ENCODE measurements at places on chromosomes 7 and 10.

GRCh38 chr10:12500381-12501303 is 151.3 kb downstream of the CAMK1D start:
- no peak for DNase-seq

- DNase-seq: no peak
These were observed 13.4 kb upstream of the WDFY4 start for GRCh38 chr10:48670978-48671913.

DNA sequence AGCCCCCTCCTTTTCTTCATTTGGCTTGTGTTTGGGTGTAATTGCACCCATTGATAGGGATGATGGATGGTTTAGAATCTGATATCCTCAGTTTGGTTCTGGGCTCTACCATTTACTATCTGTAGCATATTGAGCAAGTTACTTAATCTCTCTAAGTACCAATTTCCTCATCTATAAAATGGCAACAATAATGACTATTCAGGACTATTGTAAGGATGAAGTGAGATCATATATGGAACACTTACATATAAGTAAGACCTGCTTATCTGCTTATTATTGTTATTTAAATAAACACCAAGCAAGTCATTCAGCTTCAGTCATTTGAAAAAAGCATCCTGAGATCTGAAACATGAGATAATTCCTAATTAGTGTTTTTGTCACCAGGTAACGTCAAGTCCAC is 127.0 kb downstream of the SEC23IP start:
- DNase-seq: no peak

GRCh38 chr10:79260811-79261740 is 86.2 kb upstream of the PPIF start:
- DNase-seq: no peak

GRCh38 chr7:25852939-25853271 is 299.1 kb upstream of the NFE2L3 start:
- DNase-seq: no peak

DNA sequence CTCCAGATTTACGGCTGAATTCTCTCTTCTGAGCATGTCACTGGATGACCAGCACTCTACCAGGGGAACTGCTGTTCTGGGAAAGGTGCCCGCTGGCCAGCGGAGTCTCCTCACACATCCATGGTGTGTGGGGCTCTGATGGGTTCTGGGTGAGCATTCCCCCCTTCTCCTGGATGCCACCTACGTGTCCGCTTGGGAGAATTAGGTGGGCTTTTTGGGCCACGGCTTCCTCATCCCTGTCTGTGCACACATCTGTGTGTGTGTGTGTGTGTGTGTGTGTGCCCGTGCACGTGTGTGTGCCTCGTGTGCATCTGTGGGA is 163.0 kb downstream of the DNAJB6 start:
- no peak for DNase-seq

- no peak for DNase-seq
These were observed 38.4 kb upstream of the CDH23 start for GRCh38 chr10:71358277-71358676.

GRCh38 chr7:25877802-25878789 is 273.9 kb upstream of the NFE2L3 start:
- no peak for DNase-seq

- no peak for DNase-seq
These were observed 448.2 kb downstream of the SEMA3D start for GRCh38 chr7:84738583-84739150.

DNA sequence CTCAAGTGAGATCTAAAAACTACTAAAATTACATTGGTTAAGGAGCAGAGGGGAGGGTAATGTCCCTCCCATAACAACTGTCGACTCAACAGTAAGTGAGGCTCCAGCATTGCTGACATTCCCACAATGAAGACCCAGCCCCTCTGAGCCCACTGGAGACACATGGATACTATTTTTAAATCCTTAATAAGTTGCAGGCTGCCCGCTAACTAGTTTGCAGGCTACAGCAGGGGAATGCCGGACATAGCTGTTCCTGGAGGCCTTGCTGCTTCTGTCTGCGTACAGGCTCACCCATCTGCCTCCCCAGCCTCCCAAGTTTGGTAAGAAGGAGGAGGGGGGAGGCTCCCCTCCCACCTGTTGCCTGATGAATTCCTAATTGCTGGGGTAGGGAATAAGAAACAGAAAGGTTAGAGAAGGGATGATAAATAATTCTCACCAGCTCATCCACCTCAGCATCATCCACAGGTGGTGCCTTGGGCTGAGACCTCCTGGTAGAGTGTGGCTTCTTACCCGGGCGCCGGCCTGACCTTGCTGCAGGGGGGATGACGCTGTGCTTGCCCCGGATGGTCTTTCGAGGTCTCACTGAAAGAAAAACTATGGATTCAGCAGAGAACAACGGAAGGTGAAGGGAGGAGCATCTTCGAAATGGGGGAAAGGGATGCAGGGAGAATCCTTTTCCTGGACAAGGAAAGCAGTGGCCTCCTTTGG is 10.1 kb downstream of the FZD9 start:
- DNase-seq: no peak

GRCh38 chr10:4331150-4331549 is 494.9 kb upstream of the AKR1E2 start:
- no peak for DNase-seq

DNA sequence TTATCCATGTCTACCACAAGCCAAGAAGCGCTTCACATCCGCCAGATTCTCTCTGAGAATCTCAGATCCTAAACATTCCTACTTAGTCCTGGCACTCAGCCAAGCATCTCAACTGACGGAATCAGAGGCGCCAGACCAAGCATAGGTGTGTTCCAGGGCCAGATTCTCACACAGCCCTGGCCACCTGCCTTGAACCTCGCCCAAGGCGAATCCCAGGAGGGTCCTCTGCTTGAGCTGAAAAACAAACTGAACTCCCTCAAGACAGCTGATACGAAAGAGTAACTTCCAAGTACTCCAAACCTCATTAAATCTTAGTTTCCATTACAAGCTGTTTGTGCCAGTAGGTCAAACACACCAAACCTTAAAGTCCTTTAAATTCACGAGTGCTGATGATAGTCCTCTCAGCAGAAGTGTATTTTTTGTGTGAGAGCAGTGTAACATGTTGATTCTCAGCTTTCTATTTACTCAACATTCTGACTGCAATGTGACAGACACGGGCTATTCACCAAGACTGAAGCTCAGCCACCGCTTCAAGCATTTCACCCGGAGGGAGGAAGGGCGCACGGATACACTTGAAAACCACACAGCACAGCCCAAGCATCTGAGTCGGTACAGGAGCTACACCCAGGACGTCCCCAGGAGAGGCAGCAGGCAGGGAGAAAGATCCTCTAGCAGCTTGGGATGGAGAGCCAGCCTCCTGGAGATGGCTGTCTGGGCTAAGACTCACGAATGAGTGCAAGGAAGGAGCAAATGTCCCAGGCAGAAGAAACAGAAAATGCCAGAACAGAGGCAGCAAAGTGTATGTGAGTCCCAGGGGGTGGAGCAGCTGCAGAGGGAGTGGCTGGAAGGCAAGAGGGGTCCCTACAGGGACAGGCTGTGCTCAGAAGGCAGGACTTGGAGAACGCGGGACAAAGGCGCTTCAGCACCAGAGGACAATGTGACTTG is 6.0 kb downstream of the PARD3 start:
- DNase-seq: no peak

DNA sequence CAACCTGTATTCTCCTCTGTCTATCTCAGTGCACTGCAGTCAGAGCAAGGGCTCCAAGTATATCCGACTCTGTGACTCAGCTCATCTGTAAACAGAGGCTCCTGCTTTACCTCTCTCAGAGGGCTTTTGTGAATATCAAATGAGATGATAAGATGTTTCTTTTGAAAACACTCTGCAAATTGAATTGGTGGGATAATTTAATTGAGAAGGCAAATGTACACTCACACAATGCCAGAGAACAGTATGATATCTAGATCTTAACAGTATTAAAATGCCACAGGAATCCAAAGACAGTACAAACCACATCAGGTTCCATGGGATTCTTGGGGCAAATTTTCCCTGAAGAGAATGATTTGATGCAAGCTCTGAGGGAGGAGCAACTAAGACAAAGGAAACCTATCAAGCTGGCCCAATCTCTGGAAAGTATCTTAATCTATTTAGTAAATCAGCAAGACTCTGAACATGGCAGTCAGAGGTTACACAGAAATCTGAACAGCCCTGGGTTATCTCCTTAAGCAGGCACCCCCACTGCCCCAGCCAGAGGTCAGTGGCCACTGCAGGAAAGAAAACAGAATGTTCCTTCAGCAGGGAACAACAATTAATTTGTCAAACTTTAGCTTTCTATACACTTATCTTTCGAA is 45.9 kb downstream of the DOCK4 start:
- no peak for DNase-seq

DNA sequence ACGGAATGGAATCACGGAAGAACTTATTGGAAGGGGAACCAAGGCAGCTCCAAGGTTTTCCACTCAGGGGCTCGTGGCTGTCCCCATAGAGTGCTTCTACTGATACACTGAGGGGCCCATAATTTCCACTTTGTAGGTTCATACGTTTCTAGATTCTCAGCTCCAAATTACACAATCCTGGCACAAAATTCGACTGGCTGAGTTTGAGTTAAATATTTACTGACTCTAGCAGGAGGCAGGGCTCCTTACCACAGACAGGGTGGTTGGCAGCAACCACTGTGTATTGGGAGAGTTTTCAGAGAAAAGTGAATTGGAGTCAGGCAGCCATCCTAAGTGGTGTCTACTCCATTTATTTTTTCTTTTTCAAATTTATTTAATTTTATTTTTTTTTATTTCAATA is 55.4 kb upstream of the SEC61G start:
- DNase-seq: no peak

GRCh38 chr10:30228417-30229036 is 120.6 kb downstream of the MTPAP start:
- no peak for DNase-seq

DNA sequence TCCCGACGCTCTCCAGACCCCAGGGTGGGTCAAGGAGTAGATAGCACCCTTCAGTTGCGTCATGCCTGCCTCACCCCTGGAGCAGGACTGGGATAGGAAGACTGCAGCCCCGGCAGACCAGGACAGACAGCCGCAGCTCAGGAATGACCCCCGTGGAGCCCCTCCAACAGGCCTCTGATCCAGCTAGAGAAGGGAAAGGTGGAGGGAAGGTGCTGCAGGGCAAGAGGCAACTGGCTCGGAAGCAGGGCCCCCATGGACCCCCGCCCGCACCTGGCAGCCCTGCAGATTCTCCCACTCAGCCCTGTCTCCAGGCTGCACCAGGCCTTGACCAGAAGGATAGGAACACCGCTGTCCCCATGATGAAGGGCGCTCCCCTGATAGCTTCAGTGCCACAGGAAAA is 7.7 kb downstream of the KCNH2 start:
- DNase-seq: no peak

- no peak for DNase-seq
These were observed 27.3 kb upstream of the MRC1 start for GRCh38 chr10:17781856-17782255.

DNA sequence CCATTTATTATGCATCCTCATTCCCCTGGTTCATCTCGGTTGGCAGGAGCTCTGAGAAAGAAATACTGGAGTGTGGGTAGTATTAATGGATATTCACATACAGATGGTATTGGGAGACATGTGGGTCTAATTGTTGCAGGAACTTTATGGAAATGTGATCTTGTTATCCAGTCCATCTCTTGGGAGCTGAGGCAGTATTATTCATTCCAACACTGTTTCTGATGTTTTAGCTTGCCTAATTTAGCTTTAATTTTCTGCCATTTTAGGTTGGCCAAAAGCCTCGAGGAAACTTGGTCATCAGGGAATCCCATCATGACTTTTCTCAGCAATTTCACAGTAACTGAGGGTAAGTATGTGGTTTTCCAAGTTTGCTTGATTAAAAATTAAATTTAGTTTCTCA is 125.7 kb downstream of the ABCA13 start:
- DNase-seq: no peak

- DNase-seq: peak; percentile 85
These were observed at the start of gene BRAF for GRCh38 chr7:140924821-140925421. Gene BRAF, minus strand, starts transcription at chr7:140924929. Its CDS starts 226 bp downstream, at chr7:140924703.

GRCh38 chr10:66786709-66787108 is 139.1 kb upstream of the LRRTM3 start:
- DNase-seq: no peak

DNA sequence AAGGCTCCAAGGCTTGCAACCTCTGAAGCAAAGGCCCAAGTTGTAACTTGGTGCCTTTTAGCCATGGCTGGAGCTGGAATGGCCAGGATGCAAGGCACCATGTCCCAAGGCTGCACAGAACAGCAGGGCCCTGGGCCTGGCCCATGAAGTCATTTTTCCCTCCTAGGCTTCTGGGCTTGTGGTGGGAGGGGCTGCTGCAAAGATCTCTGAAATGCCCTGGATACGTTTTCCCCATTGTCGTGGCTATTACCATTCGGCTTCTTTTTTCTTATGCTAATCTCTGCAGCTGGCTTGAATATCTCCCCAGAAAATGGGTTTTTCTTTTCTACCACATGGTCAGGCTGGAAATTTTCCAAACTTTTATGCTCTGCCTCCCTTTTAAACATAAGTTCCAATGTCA is 234.2 kb downstream of the CDK14 start:
- DNase-seq: no peak

DNA sequence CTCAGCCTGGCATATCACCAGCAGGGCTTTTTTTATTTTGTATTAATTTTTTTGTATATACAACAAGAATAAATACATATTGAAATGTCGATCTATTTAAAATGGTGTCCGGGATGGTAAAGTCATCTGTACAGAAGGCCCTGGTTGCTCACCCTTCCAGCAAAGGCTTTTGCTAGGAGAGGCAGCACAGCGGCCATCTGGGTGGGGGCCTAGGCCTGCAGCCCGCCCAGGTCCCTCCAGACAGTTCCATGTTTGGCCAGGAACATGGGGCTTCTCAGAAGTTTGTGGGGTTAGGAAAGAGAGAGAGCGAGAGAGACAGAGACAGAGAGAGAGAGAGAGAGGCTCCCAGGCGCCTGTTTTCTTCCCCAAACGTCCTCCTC is 152.6 kb upstream of the LYZL2 start:
- no peak for DNase-seq

- DNase-seq: no peak
These were observed 119.0 kb downstream of the CREB5 start for GRCh38 chr7:28531291-28531690.

- no peak for DNase-seq
These were observed 219.3 kb upstream of the MKLN1 start for GRCh38 chr7:131108212-131108940.

DNA sequence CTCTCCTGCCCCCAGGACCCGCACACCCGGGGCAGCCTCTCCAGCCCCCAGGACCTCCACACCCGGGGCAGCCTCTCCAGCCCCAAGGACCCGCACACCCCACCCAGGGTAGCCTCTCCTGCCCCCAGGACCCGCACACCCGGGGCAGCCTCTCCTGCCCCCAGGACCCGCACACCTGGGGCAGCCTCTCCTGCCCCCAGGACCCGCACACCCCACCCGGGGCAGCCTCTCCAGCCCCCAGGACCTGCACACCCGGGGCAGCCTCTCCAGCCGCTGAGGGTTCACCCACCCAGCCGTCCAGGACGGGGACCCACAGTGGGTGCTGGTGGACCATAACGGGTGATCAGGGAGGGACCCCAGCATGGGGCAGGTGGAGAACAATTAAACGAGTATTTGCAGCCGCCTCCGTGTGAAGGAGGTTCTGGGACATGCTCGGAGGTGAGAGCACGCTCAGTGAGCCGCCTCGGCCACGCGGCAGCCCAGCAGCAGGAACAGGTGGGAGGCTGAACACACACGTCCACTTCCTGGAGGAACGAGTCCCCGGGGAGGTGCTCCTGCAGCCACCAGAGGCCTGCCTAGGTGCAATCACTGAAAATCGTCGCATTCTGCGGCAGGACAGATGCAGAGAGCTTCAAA is 107.9 kb downstream of the PDGFA start:
- DNase-seq: no peak

GRCh38 chr7:139596626-139597025 is 73.1 kb downstream of the CLEC2L start:
- DNase-seq: no peak
